A549 treated with RU486 at 1 μM for 4 hours (cell line): ENCODE measurements at places on chromosomes 3 and 15. TPM values are rescaled to one million over a fixed set of nuclear protein-coding genes. Genes with fewer than 3 reads are reported as not detected.

The SCN11A gene
- total RNA-seq: not detected in 5 replicates

The MITF gene
- total RNA-seq: 8.0 to 10.6 TPM (median 9.5 TPM) in 5 replicates

The ESYT3 gene
- 0.57 to 0.88 TPM (median 0.76 TPM) in 5 replicates for total RNA-seq

The ASB14 gene
- total RNA-seq: not detected in 5 replicates

The OR5K2 gene
- total RNA-seq: not detected in 5 replicates
